ENCODE measurements at places on chromosomes 13 and 19.

DNA sequence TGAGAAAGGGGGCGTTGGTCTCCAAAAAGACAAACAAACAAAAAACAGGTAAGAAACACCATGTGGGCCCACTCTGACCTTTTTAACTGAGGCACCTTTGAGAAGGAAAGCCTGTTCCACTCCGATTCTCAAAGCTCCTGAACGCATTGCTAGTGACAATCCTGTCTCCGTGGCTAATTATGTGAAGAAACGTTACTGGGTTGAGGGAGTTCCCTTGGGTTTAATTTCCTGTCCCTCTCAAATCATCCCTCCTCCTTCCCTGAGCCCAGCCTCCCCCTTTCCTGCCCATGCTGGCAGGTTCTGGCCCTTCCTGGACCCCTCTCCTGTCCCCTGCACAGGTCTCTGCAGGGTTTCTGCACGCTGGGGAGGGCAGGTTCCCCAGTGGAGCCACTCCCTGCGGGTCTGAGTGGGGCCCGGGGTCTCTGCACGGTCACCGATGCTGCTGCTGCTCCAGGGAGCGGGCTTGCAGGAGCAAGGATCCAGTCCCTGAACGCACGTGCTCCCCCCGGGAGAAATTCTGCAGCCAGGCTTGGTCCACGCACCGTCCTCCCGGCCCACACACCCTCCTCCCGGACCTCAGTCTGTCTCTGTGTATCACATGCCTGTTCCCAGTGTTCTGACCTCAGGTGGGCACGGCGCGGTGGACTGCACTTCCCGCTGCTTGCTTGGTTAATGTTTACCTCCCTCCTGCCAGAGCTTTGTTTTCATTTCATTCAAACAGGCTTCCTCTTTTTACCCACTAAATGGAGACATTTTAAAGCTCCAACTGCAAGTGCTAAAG is 76.4 kb upstream of the MCF2L start:
- DNase-seq: peak; percentile 60

- DNase-seq: no peak
These were observed 13.6 kb upstream of the SLC15A1 start for GRCh38 chr13:98765996-98766519.

DNA sequence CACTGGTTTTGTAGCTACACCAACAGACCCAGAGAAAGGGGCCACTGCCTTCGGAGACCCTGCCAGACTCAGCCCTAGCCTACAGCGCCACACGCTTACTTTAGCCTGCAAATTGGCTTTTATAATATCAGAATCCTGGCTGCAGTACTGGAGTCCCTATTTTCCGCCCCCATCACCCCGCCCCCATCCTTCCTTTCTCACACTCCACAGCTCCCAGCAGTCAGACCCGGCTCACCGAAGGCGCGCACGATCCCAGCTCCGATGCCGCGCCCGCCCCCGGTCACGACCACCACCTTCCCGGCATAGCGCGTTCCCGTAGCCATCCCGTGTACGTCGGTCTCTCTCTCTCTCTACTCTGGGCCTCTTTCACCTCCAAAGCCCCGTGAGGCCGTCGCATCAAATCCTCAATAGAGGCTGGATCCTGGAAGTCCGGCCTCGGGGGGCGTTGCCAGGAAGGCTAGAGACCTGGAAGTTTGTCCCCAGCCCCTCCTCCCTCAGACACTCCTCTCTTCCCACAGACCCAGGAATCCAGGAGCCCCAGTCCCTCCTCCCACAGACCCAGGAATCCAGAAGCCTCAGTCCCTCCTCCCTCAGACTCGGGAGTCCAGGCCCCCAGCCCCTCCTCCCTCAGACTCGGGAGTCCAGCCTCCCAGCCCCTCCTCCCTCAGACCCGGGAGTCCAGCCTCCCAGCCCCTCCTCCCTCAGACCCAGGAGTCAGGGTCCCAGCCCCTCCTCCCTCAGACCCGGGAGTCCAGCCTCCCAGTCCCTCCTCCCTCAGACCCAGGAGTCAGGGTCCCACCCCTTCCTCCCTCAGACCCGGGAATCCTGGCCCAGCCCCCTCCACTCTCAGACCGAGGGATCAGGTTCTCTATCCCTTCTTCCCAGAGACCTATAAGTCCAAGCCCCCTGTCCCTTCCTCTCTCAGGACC is at the start of gene HSD17B14:
HSD17B14 (minus strand) TSS at position 403 of the 929 bp plus-strand sequence; CDS start at position 323, 80 bp downstream.
- DNase-seq: no peak

DNA sequence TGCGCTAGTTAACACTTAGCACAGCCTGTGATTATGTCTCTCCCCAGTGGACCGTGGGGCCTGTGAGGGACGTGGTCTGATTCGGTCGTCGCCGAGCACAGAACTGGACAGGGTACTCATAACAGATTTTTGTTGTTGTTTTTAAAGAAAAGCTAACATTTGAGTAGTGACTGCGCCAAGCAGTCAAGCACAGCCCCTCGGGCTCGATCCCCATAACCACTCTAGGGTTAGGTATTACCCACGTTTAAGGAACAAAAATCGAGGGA is 805 bp upstream of the PTOV1 start:
- DNase-seq: no peak

Data from NB4 (cell line).